Aortic smooth muscle cell (primary cell): ENCODE measurements at places on chromosomes 5 and 9. TPM values are rescaled to one million over a fixed set of nuclear protein-coding genes. Genes with fewer than 3 reads are reported as not detected.

FLT4 gene
- total RNA-seq, result 0.13 and 0.31 TPM in 2 replicates

RNF183 gene
- total RNA-seq, result not detected in 2 replicates

SLC45A2 gene
- 0.19 TPM in 1 of 2 replicates, not detected in the other for total RNA-seq

RIMOC1 gene
- 15.3 and 19.3 TPM in 2 replicates for total RNA-seq

NME5 gene
- total RNA-seq, result 4.8 and 5.0 TPM in 2 replicates

TAF11L7 gene
- not detected in 2 replicates for total RNA-seq
